ENCODE measurements at places on chromosomes 13 and 19. TPM values are rescaled to one million over a fixed set of nuclear protein-coding genes. Genes with fewer than 3 reads are reported as not detected.
A peak's percentile ranks its signal among the peaks of the same experiment; 100 is the strongest.

- H3K36me3 ChIP-seq, result no peaks in the 10 kb centered on the region
- H3K27ac ChIP-seq, result peak overlapping the region; percentile 73
- H3K27me3 ChIP-seq, result no peaks in the 10 kb centered on the region
- H3K4me1 ChIP-seq, result peaks cover 19% of the 10 kb centered on the region
These were observed 7.4 kb upstream of the IGFL1 start for GRCh38 chr19:46221981-46222610.

DNA sequence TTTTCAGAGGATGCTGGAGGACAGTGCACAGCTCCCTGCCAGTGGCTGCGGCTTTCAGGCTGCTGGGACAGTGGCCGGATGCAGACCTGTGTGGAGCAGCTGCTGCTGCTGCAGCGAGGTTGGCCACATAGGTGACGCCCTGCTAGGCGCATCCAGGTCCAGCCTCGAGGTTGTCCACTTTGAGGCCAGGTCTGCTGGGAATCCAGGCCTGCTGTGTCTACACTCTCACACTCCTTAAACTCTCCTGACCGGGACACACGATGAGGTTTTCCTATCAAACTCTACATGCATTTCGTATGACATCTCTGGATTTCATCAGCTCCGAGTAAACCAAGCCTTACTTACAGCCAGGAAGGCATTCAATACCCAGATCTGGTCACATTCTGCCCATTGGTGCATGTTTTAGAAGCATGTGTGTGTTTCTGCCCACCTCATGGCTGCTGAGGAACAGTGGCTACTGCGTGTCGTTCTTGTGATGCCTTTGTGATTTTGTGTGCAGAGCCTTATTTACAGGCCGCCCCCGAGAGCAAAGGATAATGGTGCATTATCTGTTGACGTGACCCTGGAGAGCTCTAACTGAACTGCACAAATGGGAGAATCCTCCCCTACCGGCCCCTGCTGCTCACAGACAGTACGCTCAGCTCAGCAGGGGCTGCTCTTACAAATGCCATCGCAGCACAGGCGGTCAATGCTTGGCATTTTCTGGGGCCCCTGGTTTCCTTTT lies 12.3 kb upstream of the MCF2L start:
- DNase-seq, result peak; percentile 25
- no peaks in the 10 kb centered on the region for H3K27me3 ChIP-seq
- no peak overlapping the region for H3K27ac ChIP-seq

KIR2DL1 gene
- polyA plus RNA-seq, result not detected

GRCh38 chr19:29952646-29953045 lies 10.6 kb downstream of the URI1 start:
- H3K36me3 ChIP-seq, result no peaks in the 10 kb centered on the region
- H3K27ac ChIP-seq, result no peak overlapping the region
- H3K27me3 ChIP-seq, result no peaks in the 10 kb centered on the region
- DNase-seq, result no peak

GRCh38 chr13:103957939-103958338 lies 891.7 kb upstream of the SLC10A2 start:
- H3K4me3 ChIP-seq, result no peak overlapping the region
- DNase-seq, result no peak
- H3K4me1 ChIP-seq, result no peaks in the 10 kb centered on the region
- H3K27ac ChIP-seq, result no peak overlapping the region
- H3K36me3 ChIP-seq, result no peaks in the 10 kb centered on the region

DNA sequence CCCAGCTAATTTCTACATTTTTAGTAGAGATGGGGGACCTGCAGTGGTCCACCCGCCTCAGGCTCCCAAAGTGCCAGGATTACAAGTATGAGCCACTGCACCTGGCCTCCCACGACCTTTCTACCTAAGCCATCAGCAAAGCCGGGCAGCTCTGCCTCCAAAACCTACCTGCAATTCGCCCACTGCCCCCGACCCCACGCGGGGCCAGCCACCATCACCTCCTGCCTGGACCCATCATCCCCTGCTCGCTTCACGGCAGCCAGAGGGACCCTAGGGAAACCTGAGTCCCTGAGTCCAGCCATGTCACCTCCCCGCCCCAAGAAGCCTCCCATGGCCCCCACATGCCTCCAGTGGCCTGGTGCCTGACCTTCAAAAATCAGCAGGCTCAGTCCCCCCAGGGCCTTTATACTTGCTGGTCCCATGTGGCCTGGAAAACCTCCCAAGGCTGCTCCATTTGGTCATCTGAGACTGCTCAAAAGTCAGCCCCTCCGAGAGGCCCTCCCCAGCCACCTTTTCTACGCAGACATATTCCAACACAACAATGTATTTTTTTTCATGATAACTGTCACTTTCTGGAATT lies 12.1 kb downstream of the ERCC2 start:
- H3K36me3 ChIP-seq, result peaks cover 73% of the 10 kb centered on the region
- H3K4me3 ChIP-seq, result no peak overlapping the region
- no peak for DNase-seq
- no peaks in the 10 kb centered on the region for H3K4me1 ChIP-seq
- H3K27me3 ChIP-seq, result no peaks in the 10 kb centered on the region

DNA sequence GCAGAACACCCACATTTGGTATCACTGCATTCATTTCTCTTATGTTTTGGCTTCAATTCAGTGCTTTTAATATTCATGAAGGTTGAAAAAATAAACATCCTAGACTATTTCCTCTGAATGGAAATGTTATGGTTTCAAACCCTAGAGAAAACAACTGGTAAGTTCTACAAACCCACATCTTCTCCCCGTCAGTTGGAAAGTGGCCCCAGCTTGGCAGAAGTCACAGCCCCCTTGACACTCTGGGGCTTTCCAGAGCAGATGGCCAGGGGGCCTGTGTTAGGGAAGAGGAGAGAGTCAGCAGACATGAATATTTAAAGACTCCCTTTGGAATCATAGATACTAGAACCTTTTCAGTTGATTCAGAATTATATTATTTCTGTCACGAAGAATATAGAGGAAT lies 123.9 kb downstream of the SHISA2 start:
- H3K27me3 ChIP-seq, result no peaks in the 10 kb centered on the region
- no peak overlapping the region for H3K4me3 ChIP-seq
- peak; percentile 46 for DNase-seq
- H3K4me1 ChIP-seq, result no peaks in the 10 kb centered on the region

DNA sequence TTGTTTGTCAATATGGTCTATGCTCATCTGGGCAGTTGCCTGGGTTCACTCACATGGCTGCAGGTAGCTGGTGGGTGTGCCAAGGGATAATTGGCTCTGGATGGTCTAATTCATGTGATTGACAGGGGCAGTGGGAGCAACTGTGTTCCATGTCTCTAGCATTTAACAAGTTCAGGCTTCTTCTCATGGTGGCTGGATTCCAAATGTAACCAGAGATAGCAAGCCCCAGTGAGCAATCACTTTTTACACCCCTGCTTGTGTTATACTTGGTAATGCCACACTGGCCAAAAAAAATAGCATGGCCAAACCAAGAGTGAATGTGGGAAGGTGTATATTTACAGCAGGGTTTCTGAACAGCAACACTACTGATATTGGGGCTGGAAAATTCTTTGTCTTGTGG lies 89.6 kb upstream of the TNFSF11 start:
- no peak overlapping the region for H3K27ac ChIP-seq
- no peaks in the 10 kb centered on the region for H3K4me1 ChIP-seq
- H3K4me3 ChIP-seq, result no peak overlapping the region
- H3K36me3 ChIP-seq, result no peaks in the 10 kb centered on the region

DNA sequence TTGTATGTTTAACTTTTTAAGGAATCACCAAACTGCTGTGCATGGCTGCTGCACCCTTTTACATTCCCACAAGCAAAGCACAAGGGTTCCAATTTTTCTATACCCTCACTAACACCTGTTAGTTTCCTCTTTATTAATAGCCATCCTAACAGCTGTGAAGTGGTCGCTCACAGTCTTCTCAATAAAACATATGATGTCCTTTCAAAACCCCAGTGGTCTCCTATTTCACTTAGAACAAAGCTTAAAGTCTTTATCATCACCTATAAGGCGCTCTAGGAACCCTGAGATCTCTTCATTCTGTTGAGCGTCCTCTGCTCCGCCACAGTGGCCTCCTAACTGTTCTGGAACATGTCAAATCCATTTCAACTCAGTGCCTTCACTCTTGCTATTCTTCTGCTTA lies 400.5 kb downstream of the KLF12 start:
- no peak overlapping the region for H3K4me3 ChIP-seq
- no peak overlapping the region for H3K27ac ChIP-seq
- DNase-seq, result no peak

DNA sequence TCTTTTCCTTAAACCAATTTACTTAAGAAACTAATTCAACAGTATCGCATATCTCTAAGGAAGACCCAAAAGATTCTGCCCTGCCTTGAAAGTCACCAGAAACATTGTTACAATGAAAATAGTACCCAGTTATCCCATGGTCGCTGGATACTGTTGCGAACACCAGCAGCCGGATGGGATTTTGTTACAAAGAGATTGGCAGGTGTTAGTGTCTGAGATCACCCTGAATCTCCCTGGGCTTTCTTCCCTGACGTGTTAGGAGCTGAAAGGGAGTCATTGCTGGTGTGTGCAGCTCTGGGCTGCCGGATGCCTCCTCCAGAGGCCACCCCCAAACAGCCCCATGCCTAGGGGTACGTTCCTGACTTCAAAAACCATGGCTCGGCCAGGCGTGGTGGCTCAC lies 38.2 kb downstream of the PTPRS start:
- H3K4me3 ChIP-seq, result no peak overlapping the region
- DNase-seq, result no peak
- no peaks in the 10 kb centered on the region for H3K36me3 ChIP-seq
- no peaks in the 10 kb centered on the region for H3K27me3 ChIP-seq

URAD gene
- not detected for polyA plus RNA-seq

DNA sequence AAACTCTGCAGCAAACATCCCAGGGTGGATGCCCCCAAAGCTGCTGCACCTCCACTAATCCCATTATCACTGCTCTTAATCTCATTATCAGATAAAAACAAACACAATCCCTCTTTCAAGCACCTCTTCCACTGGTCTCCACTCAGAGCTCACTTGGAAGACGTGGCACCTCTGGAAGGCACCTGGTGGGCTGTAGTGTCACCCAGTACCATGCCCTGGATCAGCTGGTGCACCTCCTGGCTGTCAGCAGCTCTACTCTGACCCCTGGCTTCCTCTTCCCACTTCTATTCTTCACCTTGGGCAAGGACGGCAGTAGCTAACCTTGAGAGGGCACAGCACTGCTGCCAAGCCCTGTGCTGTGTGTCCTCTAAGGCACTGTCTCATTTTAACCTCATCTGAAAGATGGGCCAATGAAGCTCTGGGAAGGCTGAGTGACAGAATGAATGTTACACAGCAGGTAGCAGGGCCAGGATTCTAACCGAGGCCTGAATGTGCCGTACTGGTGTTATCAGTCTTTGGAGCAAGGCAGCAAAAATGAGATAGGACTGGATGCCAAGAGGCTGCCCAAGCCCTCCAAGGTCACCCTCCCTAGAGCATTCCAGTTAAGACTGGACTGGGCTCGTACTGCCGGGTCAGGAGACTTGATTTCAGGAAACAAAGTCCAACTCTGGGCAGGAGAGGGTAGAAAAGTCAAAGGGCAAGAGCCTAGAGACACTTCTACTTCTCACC lies 7.4 kb downstream of the BRD4 start:
- H3K27ac ChIP-seq, result peak overlapping the region; percentile 51
- H3K4me3 ChIP-seq, result no peak overlapping the region
- no peaks in the 10 kb centered on the region for H3K27me3 ChIP-seq
- peak; percentile 63 for DNase-seq

GRCh38 chr19:4639531-4640246 lies 373 bp downstream of the TNFAIP8L1 start:
- no peaks in the 10 kb centered on the region for H3K36me3 ChIP-seq
- DNase-seq, result no peak
- H3K27me3 ChIP-seq, result peaks cover 4% of the 10 kb centered on the region
- H3K4me1 ChIP-seq, result peaks cover 35% of the 10 kb centered on the region
- H3K4me3 ChIP-seq, result peak overlapping the region; percentile 80

DNA sequence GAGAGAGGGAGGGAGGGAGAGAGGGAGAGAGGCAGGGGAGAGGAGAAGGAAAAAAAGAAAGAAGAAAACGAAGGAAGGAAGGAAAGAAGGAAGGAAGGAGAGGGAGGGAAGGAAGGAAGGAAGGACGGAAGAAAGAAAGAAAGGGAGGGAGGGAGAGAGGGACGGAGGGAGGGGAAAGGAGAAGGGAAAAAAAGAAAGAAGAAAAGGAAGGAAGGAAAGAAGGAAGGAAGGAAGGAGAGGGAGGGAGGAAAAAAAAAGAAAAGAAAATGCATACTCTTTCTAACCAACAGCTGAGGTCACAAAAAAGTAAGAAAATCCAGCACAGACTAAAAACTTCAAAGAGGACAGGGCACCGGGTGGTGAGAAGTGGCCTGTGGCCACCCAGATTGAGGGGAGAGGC lies 109.7 kb downstream of the GNG7 start:
- peaks cover 25% of the 10 kb centered on the region for H3K4me1 ChIP-seq

- peak; percentile 46 for DNase-seq
- H3K4me3 ChIP-seq, result no peak overlapping the region
- no peak overlapping the region for H3K27ac ChIP-seq
- H3K27me3 ChIP-seq, result peaks cover 74% of the 10 kb centered on the region
- no peaks in the 10 kb centered on the region for H3K36me3 ChIP-seq
These were observed 5.3 kb downstream of the SHD start for GRCh38 chr19:4284176-4284958.

DNA sequence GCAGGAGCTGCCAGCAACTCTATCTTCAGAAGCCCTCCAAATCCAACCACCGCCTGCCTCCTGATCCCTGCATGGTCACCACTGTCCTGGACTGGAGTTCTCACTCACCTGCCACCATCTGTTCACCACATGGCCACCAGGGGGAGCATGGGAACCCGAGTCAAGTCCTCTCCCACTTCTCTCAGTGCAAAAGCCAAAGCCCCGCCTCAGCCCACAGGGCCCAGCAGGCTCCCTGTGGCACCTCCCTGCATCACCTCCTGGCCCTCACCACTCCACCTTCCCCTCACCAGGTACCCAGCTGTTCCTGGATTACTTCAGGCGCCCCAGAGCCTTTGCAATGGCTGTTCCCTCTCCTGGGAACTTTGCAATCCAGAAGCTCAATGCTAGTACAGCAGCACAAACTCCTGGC lies 5.3 kb downstream of the DHPS start:
- H3K4me3 ChIP-seq, result no peak overlapping the region
- H3K36me3 ChIP-seq, result peaks cover 81% of the 10 kb centered on the region
- DNase-seq, result peak; percentile 91

TUBB4A gene
- 0.76 TPM for polyA plus RNA-seq

F10 gene
- polyA plus RNA-seq, result 3.1 TPM

ZNF844 gene
- 2.1 TPM for polyA plus RNA-seq

POLR1D gene
- polyA plus RNA-seq, result 230 TPM

DNA sequence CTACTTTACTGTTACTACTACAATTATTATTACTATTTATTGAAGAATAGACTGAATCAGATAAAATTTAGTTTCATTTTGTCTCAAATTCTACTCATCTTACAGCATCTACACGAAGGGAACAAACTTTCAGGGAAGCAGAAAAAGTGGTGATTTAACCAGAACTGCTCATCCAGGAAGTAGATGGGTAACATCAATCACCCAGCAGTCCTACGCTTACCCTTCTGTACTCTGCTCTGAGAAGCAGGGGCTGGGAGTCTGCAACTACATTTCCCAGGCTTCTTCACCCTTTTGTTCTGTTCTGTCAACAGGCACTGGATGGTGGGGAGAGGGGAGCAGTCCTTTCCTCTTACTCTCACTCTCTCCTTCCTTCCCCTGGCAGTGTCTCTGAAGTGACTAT lies 31.4 kb upstream of the GGACT start:
- no peak overlapping the region for H3K4me3 ChIP-seq
- no peak for DNase-seq
- H3K36me3 ChIP-seq, result peaks cover 32% of the 10 kb centered on the region
- no peaks in the 10 kb centered on the region for H3K27me3 ChIP-seq
- no peak overlapping the region for H3K27ac ChIP-seq
- H3K4me1 ChIP-seq, result no peaks in the 10 kb centered on the region
